Stimulated activated CD8-positive, alpha-beta memory T cell treated with anti-CD3 and anti-CD28 coated beads, Interleukin-2, amount 100 ng/mL, for 1 hour (primary cell): ENCODE measurements at places on chromosomes 3 and 15.

DNA sequence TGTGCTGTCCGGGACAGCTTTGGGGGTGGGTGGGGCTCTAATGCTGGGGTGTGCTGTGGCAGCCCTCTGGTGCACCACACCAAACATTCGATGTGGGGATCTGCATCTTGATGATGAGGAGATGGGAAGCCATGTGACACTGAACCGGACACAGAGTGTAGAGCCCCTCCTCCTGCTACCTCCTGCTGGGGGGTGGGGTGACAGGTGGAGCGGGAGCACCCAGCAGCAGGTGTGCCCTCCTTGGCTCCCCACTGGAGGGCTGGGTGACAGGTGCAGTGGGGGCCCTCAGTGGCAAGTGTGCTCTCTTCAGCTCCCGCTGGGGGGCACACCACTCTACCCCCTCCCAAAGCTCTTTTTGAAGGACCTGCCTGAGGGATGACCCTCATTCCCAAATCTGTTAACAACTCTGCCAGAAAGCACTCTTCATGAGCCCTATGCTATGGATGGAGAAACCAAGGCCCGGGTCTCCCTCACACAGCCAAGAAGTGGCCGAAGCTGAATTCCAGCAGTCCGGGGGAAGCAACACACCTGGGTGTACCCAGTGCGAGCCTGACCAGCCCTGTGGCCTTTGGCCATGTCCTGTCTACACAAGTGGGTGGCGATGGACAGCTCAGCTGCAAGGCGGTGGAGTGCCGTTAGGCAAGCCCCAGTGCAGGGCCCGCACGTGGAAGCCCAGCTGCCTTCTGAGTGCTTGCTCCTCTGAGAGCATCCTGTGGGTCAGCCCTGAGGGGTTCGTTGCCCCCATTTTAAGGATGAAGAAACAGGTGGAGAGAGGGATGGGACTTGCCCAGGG, 609 bp upstream of the UROC1 start:
- DNase-seq: no peak

- DNase-seq: no peak
These were observed 44.8 kb upstream of the RPS17 start for GRCh38 chr15:82585072-82585471.

GRCh38 chr3:66405701-66406091, 95.1 kb downstream of the LRIG1 start:
- no peak for DNase-seq

- no peak for DNase-seq
These were observed 302.1 kb upstream of the MME start for GRCh38 chr3:154778057-154778456.

GRCh38 chr3:169453256-169454059, 210.1 kb downstream of the MECOM start:
- DNase-seq: no peak

- DNase-seq: no peak
These were observed 589.3 kb upstream of the KCNMB2 start for GRCh38 chr3:177946936-177947335.

GRCh38 chr3:189771842-189772450, 140.8 kb downstream of the TP63 start:
- no peak for DNase-seq

DNA sequence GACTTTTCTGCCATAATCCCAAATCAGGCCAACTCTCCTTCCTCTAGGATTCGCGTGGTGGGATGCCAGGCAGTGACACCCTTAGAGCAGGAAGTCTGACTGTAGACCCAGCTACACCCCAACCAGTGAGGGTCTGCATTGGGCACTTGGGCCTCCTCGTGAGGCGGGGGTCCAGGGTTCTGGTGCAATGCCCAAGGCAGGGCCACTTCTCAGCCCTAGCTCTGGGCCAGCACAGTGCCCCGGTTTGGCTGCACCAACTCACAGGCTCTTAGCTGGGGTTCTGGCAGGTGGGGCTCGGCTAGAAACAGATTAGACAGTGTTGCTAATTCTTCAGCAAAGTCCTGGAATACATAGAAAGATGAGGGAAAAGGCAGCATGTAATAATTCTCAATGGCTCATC, 12.7 kb downstream of the CDAN1 start:
- DNase-seq: no peak

DNA sequence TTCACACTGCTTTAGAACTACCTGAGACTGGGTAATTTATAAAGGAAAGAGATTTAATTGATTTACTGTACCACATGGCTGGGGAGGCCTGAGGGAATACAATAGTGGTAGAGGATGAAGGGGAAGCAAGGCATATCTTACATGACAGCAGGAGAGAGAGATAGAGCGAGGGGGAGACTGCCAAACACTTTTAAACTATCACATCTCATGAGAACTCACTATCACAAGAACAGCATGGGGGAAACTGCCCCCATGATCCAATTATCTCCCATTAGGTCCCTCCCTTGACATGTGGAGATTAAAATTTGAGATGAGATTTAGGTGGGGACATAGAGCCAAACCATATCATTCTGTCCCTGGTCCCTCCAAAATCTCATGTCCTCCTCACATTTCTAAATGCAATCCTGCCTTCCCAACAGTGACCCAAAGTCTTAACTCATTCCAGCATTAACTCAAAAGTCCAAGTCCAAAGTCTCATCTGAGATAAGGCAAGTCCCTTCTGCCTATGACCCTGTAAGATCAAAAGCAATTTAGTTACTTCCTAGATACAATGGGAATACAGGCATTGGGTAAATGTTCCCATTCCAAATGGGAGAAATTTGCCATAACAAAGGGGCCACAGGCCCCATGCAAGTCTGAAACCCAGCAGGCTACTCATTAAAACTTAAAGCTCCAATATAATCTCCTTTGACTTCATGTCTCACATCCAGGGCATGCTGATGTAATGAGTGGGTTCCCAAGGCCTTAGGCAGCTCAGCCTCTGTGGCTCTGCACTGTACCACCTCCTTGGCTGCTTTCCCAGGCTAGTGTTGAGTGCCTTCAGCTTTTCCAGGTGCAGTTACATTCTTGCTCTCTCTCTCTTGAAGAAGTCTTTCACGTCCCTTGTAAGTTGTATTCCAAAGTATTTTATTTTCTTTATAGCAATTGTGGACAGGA, 481.7 kb upstream of the TGFBR2 start:
- no peak for DNase-seq

- no peak for DNase-seq
These were observed 39.1 kb downstream of the TKT start for GRCh38 chr3:53216723-53217122.

- no peak for DNase-seq
These were observed 54.7 kb upstream of the ONECUT1 start for GRCh38 chr15:52844823-52845222.

DNA sequence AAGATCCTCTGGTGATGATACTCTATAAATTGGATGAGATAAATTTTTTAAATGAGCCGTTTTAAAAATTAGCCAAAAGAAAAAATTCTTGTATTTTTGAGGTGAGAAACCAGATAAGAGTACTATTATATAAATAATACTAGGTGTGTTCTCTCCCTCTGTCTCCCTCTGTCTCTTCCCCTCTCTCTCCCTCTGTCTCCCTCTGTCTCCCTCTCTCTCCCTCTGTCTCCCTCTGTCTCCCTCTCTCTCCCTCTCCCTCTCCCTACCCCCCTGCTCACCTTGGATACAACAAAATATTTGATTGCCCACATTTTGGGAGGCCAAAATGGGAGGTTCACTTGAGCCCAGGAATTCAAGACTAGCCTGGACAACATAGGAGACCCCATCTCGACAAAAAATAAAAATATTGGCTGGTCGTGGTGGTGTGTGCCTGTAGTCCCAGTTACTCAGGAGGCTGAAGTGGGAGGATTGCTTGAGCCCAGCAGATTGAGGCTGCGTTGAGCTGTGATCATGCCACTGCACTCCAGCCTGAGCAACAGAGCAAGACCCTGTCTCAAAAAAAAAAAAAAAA, 168.5 kb downstream of the TCF12 start:
- DNase-seq: no peak

- DNase-seq: no peak
These were observed 14.4 kb downstream of the CCDC32 start for GRCh38 chr15:40550341-40551037.

DNA sequence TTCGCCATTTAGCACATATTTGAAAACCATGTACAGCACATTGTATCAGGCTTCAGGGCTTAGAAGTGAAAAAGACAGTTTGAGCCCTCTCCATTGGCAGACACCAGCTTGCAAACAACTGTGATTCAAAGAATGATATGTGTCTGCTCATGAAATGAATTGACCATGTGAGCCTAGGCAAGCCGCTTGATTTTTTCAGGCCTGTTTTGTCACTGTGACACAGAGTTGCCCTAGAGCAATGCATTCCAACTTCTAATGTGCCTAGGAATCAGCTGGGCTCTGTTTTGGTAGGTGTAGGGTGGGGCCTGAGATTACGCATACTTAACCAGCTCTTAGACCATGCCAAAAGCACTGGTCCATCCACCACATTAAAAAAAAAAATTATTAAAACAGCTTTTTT, 53.0 kb downstream of the ATP2C1 start:
- no peak for DNase-seq

- no peak for DNase-seq
These were observed 959.8 kb downstream of the NAALADL2 start for GRCh38 chr3:175818811-175819464.

DNA sequence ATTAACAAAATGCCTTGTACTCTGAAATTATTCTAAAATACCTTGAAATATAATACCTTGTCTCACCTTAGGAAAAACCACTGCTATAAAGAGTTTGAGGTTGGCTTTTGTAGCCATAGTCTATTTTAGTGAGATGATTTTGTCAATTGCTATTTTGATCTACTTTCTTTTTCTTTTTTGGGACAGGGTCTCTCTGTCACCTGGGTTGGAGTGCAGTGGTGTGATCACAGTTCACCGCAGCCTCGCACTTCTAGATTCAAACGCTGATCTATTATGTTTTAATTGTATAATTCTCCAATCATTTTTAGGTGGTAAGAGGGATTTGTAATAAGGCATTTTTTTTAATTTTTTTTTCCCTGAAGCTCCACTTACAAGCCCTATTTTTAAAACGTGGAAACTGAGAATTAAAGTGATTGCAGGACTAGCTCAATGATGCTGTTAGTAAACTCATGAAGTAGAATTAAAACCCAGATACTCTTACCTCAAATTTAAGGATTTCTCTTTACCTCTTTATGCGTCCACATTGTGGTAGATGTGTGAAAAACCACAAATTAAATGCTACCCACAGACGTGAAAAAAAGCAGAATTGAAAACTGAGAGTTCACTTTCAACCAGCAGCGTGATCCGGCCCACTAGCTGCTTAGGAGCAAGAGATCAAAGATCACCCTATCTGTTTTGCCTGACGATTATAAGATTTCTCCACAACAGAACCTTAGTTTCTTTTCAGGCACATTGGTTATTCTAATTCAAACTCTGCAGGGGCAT, 384.2 kb downstream of the CGGBP1 start:
- no peak for DNase-seq

GRCh38 chr3:53043738-53044137, 2.1 kb downstream of the SFMBT1 start:
- no peak for DNase-seq

- no peak for DNase-seq
These were observed 10.6 kb downstream of the TP63 start for GRCh38 chr3:189641776-189642175.

DNA sequence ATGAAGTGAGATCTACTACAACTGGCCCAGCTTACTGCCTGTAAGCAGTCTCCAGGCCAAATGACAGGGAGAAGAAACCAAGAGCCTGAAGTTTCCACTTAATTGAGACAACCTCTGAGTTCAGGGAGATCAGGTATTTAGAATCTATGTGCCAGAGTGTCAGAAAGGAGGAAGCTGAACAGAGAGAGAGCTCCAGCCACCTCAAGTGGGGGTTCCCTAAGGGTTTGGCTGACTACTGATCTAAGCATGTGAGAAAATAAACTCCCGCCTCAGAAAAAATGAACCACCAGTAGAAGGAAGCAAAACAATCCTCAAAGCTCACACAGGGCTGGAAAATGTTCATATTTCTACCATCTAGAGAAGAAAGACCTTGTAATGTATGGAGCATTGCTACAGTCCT, 25.0 kb downstream of the ADAM10 start:
- no peak for DNase-seq

DNA sequence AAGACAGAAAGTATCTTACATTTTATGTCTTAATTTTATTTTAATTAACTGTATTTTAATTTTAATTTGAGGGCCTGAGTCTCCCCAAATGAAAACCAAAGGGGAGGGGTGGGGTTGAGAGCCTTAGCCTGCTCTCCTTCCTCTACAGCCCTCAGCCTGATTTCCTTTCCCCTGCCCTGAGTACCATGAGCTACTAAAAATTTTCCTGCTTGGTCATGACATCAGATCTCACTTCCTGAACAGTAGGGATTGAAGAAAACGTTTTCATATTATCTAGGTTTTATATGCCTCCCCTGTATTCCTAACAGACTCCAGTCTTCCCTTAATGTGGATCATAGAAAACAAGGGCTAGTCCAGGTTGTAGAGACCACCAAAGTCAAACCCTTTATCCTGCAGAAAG, 133.9 kb downstream of the MYLK start:
- no peak for DNase-seq

GRCh38 chr3:167844528-167844927, 109.0 kb downstream of the SERPINI1 start:
- no peak for DNase-seq

- DNase-seq: no peak
These were observed 41.3 kb downstream of the METTL6 start for GRCh38 chr3:15385901-15386653.

DNA sequence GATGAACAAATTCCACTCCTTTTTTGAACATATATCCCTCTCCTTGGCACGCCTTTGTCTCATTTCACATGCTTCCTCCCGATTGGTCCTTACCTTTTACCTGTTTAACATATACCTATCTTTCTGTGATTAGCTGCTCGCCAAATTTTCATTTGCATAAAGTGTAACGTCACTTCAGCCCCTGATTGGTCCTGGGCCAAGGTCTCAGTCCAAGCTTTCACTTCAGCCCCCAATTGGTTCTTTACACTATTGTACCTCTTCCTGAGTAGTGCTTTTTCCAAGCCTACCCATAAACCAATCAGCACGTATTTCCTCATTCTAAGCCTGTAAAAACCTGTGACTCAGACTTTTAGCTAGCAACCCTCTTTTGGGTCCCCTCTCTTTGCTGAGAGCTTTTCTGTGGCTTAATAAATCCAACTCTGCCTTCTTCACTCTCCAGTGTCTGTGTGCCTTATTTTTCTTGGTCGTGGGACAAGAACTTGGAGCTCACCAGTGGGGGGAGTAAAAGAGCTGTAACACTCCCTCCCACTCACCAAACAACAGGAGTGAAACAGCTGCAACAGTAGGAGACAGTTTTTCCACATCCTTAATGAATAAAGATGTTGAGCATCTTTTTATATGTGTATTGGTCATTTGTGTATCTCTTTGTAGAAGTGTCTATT, 584 bp upstream of the XCR1 start:
- DNase-seq: no peak

DNA sequence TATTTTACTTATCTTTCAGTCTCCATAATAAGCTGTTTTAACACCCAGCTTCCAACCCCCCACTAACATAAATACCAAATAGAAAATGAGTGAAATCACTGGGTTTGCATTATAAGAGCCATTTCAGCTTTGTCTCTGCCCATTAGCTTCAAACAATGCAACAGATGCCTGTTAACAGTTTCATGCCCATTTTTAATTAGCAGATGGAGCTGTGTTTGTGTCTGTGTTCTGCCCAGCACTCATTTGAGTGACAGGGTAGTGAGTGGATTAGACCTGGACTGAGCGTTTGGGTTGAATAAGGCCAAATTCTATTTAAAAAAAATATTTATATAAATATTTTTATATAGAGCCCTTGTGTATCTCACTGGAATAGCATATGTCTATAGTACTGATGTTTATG, 7.4 kb downstream of the RAB8B start:
- no peak for DNase-seq

GRCh38 chr3:13282986-13283876, 136.9 kb downstream of the NUP210 start:
- DNase-seq: no peak
